Thoracic aorta endothelial cell (primary cell): ENCODE measurements at places on chromosomes 2 and 18. TPM values are rescaled to one million over a fixed set of nuclear protein-coding genes. Genes with fewer than 3 reads are reported as not detected.

LHCGR gene
- total RNA-seq, result not detected in 2 replicates

PID1 gene
- 0.13 TPM in 1 of 2 replicates, not detected in the other for total RNA-seq

CHRNG gene
- total RNA-seq, result not detected in 2 replicates

HJURP gene
- total RNA-seq, result 42.0 and 56.3 TPM in 2 replicates

GALNT14 gene
- total RNA-seq, result 0.66 and 2.4 TPM in 2 replicates
